ENCODE measurements at places on chromosomes 4 and X.
A peak's percentile ranks its signal among the peaks of the same experiment; 100 is the strongest.

DNA sequence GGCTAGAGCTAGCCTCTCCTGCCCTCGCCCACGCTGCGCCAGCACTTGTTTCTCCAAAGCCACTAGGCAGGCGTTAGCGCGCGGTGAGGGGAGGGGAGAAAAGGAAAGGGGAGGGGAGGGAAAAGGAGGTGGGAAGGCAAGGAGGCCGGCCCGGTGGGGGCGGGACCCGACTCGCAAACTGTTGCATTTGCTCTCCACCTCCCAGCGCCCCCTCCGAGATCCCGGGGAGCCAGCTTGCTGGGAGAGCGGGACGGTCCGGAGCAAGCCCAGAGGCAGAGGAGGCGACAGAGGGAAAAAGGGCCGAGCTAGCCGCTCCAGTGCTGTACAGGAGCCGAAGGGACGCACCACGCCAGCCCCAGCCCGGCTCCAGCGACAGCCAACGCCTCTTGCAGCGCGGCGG lies at the start of gene AR:
AR (plus strand) TSS at position 204 of the 400 bp plus-strand sequence. CDS start 1,126 bp downstream, outside the sequence.
- no peak for DNase-seq

GRCh38 chrX:78109458-78109857 lies 5.4 kb downstream of the PGK1 start:
- DNase-seq: no peak

- DNase-seq: no peak
These were observed 23.6 kb upstream of the GRSF1 start for GRCh38 chr4:70863099-70863790.

GRCh38 chr4:126532527-126532926 lies 1100.2 kb upstream of the INTU start:
- no peak for DNase-seq

- DNase-seq: no peak
These were observed 893.8 kb upstream of the INTU start for GRCh38 chr4:126738926-126739325.

GRCh38 chr4:107034091-107034995 lies 1.8 kb downstream of the DKK2 start:
- DNase-seq: peak; percentile 17

GRCh38 chrX:98057176-98057575 lies 1173.5 kb downstream of the RPA4 start:
- no peak for DNase-seq

DNA sequence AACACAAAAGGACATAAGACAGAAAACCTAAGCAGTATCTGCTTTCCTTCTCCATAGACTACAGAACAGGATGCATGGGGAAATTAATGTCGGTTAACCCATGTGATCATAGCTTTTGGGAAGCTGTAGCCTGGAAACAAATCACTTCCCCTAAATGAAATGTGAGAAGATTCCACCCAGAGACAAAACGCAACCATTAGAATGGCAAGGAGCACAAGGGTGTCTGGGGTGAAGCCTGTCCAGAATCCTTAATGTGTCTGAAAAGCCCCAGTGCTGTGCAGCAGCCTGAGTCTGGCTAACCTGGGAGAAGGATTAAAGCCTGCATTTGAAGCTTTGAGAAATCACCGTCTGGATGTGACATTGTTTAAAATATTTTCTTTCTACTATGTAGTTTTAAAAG lies 213.3 kb downstream of the ANKRD50 start:
- DNase-seq: no peak

GRCh38 chr4:87409420-87409939 lies 12.9 kb upstream of the NUDT9 start:
- no peak for DNase-seq

DNA sequence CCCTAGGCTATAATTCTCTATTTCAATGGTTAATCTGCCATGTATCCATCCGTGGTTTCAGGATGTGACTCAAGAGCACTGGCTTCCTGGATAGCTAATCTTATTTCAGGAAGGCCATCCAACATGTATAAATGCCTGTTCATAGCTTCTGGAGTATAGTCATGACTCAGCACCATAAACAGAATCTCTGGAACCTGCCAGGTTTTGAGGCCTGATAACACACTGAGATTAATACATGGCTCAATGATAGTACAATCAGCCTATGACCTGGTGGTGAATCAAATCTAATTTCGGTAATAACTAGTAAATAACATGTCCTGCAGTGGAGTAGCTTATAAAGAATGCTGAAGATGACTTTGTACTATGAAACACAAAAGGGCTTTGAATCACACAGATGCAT lies 5.7 kb upstream of the IL13RA2 start:
- DNase-seq: no peak

DNA sequence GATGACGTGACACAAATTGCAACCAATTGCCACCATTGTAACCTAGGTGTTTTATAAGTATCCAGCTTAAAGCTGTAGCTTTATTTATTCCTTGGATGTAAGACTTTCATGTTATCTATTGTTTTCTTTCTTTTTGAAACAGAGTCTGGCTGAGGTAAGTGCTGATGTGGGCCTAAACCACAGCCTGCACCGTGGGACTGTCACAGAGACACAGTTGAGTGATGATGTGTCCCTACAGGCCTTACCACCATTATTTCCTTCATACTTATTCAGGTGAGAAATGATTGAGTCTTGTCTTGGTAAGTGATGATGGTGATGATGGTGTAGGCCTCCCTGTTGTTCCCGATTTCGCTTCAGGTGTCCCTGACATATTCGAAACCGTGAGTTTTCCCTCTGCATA lies 8.3 kb downstream of the ATXN3L start:
- no peak for DNase-seq

DNA sequence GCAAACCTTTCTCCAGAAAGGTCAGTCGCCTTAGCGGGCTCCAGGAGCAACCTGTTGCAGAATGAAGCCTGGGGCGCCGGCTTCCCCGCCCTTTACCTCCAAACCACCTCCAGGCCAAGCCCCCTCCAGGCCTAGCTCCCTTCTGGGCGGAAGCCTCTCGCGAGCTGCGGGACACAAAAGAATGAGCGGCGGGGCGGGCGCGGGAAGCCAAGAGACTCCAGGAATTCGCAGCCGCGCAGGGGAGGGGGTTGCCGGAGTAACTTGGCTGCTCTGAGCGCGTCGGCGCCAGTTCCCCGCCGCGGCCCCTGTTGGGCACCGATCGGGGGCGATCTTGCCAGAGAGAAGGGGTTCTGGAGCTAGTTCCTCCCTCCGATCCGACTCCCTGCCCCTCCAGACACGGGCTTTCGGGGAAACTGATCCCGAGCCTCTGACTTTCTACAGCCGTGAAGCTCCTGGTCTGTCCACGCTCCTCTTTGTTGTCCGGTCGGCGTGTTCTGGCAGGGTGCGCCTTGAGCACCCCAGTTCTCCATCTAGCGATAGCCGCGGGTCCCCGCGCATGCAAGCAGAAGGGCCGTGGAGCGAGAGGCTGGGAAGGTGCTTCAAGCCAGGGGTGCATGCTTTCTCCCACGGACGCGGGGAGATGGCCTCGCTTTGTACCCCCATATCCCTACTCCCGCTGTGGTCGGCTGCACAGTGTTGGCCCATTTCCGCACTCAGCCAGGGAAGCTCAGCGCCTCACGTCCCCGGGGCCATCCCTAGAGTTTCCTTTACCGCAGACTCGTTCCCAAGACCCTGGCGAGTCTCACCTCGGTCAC lies 1.2 kb downstream of the PROM1 start:
- no peak for DNase-seq

GRCh38 chr4:2363056-2363721 lies 55.3 kb downstream of the ZFYVE28 start:
- DNase-seq: no peak

DNA sequence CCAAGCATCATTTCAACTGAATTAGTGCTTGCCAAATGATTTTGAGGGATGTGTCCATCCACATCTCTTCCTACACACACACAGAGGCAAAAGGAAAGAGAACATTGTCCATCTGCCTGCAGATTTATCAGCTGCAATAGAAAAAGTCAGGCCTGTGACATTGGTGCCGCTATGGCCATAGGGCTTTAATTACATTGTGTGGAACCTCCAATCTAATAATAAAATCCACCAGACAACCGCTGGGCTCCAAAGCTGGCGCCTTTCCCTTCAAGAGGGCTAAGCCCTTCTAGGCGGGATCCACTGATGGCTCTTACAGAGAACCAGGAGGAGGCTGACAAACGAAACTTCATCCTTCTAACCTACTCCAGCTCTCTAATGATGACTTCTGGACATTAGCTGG lies 60.6 kb downstream of the PHOX2B start:
- DNase-seq: no peak

- no peak for DNase-seq
These were observed 143.1 kb upstream of the MAD2L1 start for GRCh38 chr4:120209706-120210105.

- no peak for DNase-seq
These were observed 6.7 kb downstream of the MSANTD1 start for GRCh38 chr4:3255611-3256186.

DNA sequence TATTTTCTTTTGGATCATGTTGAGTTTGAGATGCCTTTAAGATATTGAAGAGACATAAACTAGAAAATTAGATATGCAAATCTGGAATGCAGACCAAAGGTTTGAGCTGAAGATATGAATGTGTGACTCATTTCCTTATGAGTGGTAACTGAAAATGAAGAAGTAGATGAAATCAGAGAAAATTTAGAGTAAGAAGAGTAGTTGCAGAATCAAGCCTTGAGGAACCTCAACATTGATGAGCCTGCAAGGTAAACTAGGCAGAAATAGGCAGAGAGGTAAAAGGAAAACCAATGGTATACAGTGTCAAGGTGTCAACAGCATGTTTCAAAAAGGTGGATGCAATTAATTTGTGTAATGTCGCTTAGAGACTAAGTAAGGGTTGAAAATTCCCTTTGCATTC lies 142.8 kb downstream of the MOSPD2 start:
- DNase-seq: no peak

DNA sequence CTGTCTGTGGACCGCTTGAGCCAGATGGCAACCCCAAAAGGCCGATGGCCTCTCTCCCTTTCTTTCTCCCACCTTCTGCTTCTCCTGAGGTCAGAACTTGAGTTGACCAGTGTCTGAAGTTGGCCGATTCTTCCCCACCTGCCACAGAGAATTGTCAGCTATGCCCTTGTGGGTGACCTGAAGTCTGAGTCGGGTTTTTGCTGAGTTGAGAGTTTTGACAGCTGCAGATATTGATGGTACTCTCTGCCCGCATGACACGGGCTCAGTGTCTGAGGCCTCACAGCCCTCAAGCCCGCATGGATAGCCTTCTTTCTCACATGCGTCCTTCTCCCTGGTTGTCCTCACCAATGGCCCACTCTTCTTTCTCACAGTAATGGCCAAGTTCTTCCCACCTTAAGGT lies 111.0 kb downstream of the EFNB1 start:
- no peak for DNase-seq

GRCh38 chr4:105670684-105671083 lies 37.8 kb downstream of the INTS12 start:
- no peak for DNase-seq

DNA sequence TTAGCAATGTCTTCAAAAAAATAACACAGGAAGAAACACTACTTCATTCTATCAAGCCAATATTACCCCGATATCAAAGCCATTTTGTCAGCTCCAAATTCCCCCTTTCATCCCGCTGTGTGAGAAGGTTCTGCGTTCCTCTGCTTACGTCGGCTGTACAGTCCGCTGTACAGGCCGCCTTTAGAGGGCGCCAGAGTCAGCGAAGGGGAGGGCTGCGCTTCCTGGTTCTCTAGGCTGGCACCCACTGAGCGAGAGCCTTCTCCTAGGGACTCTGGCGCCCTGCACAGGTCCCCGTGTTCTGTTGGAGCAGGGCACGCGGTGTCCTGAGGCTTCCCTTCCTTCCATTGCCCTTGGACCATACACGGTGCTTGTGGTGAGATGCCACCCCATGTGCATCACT lies 25.3 kb upstream of the CT45A1 start:
- no peak for DNase-seq

DNA sequence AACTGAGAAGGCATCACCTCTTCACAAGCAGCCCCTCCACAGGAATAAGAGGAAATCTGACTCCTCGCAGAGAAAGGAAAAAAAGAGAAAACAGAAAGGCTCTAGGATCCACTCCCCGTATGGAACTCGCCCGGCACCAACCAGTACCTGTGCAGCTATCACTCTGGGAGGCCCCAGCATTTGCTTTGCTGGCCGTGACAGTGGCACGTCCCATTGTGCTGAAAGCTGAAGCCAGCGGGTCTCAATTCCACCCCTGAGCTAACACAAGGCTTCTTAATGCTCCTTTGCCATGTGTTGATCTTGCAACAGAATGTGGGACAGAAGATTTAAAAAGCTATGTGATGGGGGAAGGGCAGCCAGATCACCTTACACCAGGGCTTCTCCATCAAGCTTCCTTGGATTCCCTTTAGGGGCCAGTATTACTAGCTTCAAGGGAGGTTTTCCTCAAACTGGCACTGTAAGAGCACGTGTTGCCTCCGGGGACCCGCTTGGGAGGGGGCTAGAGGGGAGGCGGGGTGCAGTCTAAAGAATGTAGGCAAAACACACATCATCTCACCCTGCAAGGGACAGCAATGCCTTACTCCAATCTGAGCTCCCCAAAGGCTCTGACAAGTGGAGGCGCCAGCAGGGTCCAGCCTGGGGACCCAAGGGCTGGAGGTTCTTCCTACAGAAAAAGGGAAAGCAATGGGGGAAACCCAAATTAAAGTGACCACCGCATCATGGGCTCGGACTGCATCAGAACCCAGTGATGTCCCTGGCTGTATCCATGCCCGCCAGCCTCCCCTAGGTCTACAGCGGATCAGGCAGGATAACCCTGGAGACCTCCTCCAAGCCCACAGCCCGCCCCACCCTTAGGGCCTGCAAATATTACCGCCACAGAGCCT lies 1.2 kb downstream of the USP46 start:
- DNase-seq: peak; percentile 23

DNA sequence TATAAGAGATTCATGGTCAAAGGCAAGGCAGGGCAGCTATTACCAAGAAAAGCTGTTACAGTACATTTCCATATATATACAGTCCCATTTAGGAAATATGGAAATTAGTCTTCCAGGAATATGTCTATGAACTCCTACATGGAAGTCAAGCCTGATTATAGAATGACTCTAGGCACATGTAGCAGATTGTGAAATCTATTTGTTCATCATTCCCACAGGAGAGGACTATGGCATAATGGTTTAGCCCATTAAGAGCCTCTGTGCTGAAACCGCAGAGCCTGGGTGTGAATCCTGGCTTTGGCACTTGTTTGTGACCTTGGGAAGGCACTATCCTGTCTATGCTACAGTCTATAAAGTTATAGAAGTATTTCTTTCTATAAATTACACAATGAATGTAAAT lies 764.8 kb downstream of the RAPGEF2 start:
- no peak for DNase-seq

DNA sequence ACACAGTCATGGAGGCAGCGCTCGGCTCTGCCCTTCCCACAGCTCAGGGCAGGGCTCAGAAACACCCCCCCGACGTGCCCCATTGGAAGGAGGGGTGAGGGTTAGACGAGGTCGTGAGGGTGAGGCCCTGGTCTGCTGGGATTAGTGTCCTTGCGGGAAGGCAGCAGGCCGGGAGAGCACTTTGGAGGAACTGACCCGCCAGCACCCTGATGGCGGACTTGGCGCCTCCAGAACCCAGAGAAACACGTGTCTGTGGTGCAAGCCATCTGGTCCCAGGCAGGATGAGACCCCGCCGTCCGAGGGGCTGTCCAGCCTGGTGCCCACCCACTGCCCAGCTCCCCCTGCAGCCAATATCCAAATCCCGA lies 26.3 kb downstream of the TACC3 start:
- no peak for DNase-seq

GRCh38 chr4:127018381-127018780 lies 614.4 kb upstream of the INTU start:
- DNase-seq: no peak

GRCh38 chr4:164753873-164754488 lies at the start of gene SMIM31:
Gene SMIM31, plus strand, starts transcription at chr4:164754131. Its CDS starts 16,313 bp downstream, at chr4:164770444.
- DNase-seq: no peak

GRCh38 chr4:67106861-67107460 lies 438.3 kb downstream of the CENPC start:
- DNase-seq: no peak

All from nucleus accumbens (tissue), 56 donors.